ENCODE measurements at places on chromosomes 2 and 18.

DNA sequence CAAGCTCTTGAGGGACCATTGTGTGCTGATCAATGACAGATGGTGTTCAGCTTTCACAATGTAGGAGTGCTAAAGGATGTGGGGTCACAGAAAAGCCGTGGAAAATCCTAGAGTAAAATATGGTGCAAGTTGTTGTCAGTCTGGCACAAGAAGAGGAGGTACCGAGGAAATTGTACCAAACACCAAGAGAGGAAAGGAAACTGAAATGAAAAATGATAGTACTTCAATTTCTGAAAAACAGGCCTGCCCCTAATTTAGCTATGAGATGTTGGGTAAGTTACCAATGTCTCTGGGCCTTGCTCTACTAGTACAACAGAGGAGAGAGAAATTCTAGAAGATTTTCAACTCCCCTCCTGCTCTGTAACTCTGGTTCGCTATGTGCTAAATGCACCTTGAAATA lies 78.8 kb upstream of the PELI1 start:
- no peak for DNase-seq

GRCh38 chr18:62288665-62289008 lies 36.5 kb upstream of the TNFRSF11A start:
- no peak for DNase-seq

- DNase-seq = no peak
Observed at GRCh38 chr2:205865905-205866441, 183.7 kb downstream of the NRP2 start.

GRCh38 chr2:183426825-183427224 lies 302.6 kb downstream of the NUP35 start:
- no peak for DNase-seq

All from T1000 (cell line).